ENCODE measurements at places on chromosomes 3 and 15. TPM values are rescaled to one million over a fixed set of nuclear protein-coding genes. Genes with fewer than 3 reads are reported as not detected.
A peak's percentile ranks its signal among the peaks of the same experiment; 100 is the strongest.

DNA sequence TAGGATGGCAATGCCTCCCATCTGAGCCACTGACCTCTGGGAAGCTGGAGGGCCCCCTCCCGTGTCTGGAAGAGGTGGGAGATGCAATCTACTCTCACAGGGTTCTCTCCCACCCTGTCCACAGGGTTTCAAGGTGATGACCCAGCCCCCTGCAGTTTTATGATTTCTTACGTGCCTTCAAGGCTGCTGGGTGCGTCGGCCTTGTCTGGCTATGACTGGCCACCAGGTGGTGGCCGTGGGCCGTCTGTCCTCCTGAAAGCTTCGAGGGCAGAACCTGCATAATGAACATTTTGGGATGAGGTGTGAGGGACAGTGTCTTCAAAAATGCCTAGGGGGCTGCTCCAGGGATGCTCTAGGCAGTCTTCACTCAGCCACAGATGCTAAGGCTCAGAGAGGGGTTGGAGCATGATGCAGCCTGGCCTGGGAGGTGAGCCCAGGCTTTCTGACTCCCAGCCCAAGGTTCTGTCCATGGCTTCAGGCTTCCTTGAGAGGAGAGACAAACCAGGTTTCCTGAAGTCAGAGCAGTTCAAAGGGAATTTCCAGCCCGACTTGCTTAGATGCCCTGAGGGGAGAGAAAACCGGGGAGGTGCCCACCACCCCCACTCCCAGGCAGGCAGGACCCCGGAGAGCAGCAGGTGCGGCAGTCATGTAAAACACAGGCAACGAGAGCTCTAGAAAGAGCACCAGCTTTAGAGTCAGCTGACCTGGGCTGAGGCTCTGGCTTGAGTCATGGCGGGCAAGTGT is 18.7 kb downstream of the ISG20 start:
- H3K4me1 ChIP-seq = peaks cover 7% of the 10 kb centered on the region
- H3K27ac ChIP-seq = no peak overlapping the region
- peaks cover 19% of the 10 kb centered on the region for H3K36me3 ChIP-seq
- no peak overlapping the region for H3K4me3 ChIP-seq
- DNase-seq = peak; percentile 40

DNA sequence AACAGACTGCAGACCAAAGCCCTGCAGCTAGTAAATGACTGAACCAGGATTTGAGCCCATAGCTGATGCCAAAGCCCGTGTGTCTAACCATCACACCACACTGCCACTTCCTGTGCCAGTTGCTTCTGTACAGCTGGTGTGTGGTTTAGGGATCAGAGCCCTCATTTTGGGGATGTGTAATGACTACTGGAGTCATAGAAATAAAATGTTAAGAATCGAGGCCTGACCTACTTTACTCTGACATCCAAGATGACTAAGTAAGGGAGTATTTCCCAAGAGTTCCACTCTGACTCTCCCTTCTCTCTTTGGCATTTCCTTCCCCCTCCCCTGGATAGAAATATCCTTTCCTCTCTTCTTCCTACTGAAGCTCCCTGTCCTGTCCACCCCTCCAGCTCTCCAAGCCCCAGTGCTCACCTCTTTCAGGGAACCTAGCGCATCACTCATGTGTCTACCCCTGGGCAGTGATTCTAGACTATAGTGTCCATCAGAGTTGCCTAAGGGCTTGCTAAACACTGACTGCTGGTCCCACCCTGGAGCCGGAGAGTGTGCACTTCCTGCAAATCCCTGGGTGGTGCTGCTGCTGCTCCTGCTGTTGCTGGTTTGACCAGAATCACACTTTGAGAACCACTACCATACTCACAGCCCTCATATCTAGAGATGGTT is 53.8 kb downstream of the MGLL start:
- no peak overlapping the region for H3K27ac ChIP-seq
- DNase-seq = no peak
- peaks cover 3% of the 10 kb centered on the region for H3K27me3 ChIP-seq
- peaks cover 3% of the 10 kb centered on the region for H3K36me3 ChIP-seq

The CPEB1 gene
- not detected for total RNA-seq

DNA sequence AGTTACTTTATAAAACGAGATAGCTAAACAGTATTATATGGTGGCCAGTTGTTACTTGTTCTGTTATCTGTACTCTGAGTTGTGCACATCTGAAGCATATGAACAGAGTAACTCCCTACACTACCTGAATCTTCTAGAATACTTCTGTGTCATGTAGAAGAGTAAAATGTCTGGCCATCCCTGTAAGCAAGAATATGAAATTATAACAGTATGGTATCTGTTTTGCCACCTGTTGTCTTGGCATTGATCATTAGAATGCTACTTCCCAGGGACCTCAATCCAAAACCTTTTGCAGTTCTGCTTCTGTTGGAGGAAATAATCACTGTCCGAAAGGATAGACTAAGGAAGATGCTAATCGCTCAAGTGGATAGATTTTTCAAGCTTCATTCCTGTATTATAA is 1.9 kb downstream of the TEX9 start:
- no peak for DNase-seq
- H3K27me3 ChIP-seq = peaks cover 48% of the 10 kb centered on the region
- H3K4me3 ChIP-seq = no peak overlapping the region
- no peaks in the 10 kb centered on the region for H3K36me3 ChIP-seq
- H3K4me1 ChIP-seq = peaks cover 19% of the 10 kb centered on the region

GRCh38 chr3:9157651-9158362 is 91.6 kb downstream of the SRGAP3 start:
- H3K27me3 ChIP-seq = peaks cover 10% of the 10 kb centered on the region
- no peak overlapping the region for H3K4me3 ChIP-seq
- H3K27ac ChIP-seq = no peak overlapping the region
- no peak for DNase-seq
- no peaks in the 10 kb centered on the region for H3K36me3 ChIP-seq

DNA sequence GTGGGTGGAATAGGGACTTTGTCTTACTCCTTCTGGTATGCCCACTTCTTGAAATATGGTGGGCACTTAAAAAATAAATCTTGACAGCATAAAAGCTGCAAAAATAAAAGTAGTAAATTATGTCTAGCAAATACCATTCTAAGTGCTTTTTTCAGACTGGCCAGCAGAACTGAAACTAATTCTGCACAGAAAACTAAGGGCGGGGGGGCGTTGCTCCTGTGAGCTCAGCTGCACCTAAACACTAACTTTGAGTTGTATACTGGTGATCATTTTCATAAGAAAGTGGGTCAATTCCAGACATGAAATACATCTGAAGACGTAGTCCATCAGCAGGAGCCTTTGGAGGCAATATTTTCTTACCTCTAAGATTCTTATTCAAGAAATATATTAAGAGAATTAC is 114.8 kb downstream of the WDR76 start:
- peaks cover 29% of the 10 kb centered on the region for H3K27me3 ChIP-seq
- no peak overlapping the region for H3K27ac ChIP-seq
- H3K4me1 ChIP-seq = no peaks in the 10 kb centered on the region
- H3K36me3 ChIP-seq = no peaks in the 10 kb centered on the region
- no peak for DNase-seq
- no peak overlapping the region for H3K4me3 ChIP-seq

GRCh38 chr3:127196002-127196401 is 3.1 kb downstream of the PRR23E start:
- DNase-seq = no peak
- peaks cover 2% of the 10 kb centered on the region for H3K27me3 ChIP-seq
- no peak overlapping the region for H3K4me3 ChIP-seq
- H3K36me3 ChIP-seq = no peaks in the 10 kb centered on the region
- no peak overlapping the region for H3K27ac ChIP-seq
- no peaks in the 10 kb centered on the region for H3K4me1 ChIP-seq

DNA sequence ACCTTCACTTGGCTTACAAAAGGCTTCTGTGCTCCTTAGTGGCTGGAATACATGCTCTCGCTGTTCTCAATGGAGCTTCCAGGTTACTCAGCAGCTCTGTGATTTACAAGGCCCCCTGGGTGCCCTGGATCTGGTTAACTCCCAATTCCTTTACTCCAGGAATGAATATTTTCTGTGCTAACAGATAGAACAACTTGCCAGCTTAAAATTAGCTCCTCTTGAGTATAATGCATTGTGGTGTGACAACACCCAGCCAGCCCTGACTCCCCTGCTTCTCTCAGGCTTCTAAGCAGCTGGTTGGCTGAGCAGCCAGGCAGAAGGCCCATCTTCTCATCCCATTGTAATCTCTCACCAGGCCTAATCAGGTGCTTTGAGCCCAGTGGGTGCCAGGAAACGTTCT is 246.4 kb downstream of the ALCAM start:
- no peaks in the 10 kb centered on the region for H3K4me1 ChIP-seq
- no peak overlapping the region for H3K4me3 ChIP-seq
- H3K36me3 ChIP-seq = no peaks in the 10 kb centered on the region
- no peaks in the 10 kb centered on the region for H3K27me3 ChIP-seq
- no peak overlapping the region for H3K27ac ChIP-seq
- no peak for DNase-seq

The SERPINI2 gene
- total RNA-seq = not detected

DNA sequence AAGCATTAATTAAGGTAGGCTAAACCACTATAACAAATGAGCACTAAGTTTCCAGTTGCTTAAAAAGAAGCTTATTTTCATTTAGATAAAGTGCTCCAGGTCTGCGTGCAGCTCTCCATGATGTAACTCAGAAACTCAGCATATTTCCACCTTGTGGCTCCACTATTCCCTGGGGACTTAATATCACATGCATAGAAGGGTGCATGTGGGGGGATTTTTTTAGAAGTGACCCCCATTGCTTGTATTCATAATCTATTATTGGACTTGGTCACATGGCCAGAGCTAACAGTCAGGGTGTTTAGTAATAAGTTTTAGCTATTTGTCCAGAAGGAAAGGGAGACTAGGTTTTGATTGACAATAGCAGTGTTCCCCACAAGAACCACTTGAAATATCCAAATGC is 86.8 kb downstream of the TMCO5A start:
- no peaks in the 10 kb centered on the region for H3K4me1 ChIP-seq
- H3K27me3 ChIP-seq = peaks cover 3% of the 10 kb centered on the region
- no peak for DNase-seq

The CAPN7 gene
- total RNA-seq = 28.1 TPM

The FBXW12 gene
- not detected for total RNA-seq

The DOCK3 gene
- 3.4 TPM for total RNA-seq

DNA sequence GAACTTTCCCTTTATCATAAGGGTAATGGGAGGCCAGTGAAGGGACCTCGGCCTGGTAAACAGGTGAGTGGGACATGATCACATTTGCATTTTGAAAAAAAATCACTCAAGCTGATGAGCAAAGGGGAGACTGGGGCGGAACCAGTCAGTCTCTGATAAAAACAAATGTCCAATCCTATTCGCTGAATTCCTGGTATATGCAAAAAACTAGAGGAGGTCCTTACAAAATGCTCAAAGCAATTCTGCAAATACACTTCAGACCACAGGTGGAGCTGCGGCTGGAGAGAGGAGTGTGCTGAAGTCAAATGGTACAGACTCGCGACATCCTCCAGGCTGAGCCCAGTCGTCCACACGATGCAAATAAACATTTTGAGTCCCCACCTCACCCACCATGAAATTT is 166.7 kb downstream of the FOXP1 start:
- H3K27ac ChIP-seq = no peak overlapping the region
- peaks cover 8% of the 10 kb centered on the region for H3K27me3 ChIP-seq
- H3K4me1 ChIP-seq = peaks cover 43% of the 10 kb centered on the region
- H3K36me3 ChIP-seq = peaks cover 4% of the 10 kb centered on the region

- no peak overlapping the region for H3K4me3 ChIP-seq
- H3K4me1 ChIP-seq = no peaks in the 10 kb centered on the region
- no peaks in the 10 kb centered on the region for H3K36me3 ChIP-seq
- H3K27me3 ChIP-seq = peaks cover 26% of the 10 kb centered on the region
- H3K27ac ChIP-seq = no peak overlapping the region
These were observed 127.8 kb upstream of the SLC7A14 start for GRCh38 chr3:170713653-170714052.

DNA sequence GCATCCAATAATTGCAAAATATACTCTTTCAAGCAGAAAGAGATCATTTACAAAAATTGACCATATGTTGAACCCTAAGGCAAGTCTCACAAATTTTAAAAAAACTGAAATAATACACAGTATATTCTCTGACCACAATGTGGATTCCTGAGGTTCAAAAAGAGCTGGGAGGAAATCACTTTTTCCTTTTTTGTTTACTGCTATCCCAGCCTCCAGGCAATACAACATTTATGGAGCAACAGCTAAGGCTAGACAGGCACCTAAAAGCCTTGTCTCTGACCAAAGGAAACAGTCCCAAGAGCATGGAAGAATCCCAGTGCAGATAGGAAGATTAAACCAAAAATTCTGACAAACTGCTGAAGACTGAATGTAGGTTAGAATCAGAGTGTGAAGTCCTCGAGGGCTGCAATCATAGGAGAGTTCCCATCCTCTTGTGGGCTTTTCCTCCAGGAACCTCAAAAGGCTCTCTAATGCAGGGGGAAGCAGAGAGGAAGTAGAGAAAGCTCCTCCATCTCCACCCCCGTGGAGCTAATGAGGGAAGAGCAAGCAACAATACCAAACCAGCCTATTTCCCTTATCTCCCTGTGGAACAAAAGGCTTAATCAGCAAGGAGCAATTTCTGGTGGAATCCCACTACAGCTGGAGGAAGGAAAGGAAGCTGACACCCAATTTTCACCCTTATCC is 57.0 kb downstream of the TMCC1 start:
- DNase-seq = no peak
- peaks cover 9% of the 10 kb centered on the region for H3K36me3 ChIP-seq
- no peak overlapping the region for H3K4me3 ChIP-seq
- H3K27me3 ChIP-seq = no peaks in the 10 kb centered on the region

GRCh38 chr15:39465843-39466749 is 114.8 kb upstream of the THBS1 start:
- H3K4me3 ChIP-seq = no peak overlapping the region
- DNase-seq = no peak
- no peaks in the 10 kb centered on the region for H3K36me3 ChIP-seq
- peaks cover 12% of the 10 kb centered on the region for H3K27me3 ChIP-seq
- no peaks in the 10 kb centered on the region for H3K4me1 ChIP-seq

- no peak overlapping the region for H3K4me3 ChIP-seq
- no peak for DNase-seq
- H3K36me3 ChIP-seq = no peaks in the 10 kb centered on the region
- no peaks in the 10 kb centered on the region for H3K4me1 ChIP-seq
These were observed 252.8 kb downstream of the CD47 start for GRCh38 chr3:107837895-107838612.

DNA sequence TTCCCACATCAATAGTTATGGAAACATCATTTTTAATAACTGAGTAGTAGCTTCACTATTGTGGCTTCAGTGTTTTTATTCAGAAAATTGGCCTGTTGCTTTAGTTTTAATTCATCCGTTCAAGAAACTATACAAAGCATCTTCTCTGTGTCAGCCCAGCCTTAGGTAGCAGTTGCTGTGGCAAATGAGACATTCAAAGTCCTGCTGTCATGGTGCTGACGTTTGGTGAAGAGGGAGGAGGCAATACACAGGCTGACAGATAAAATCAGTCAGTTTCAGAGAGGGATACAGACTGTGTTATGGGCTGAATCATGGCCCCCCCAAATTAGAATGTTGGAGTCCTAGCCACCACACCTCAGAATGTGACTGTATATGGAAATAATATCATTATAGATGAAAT is 56.5 kb downstream of the SLC7A14 start:
- H3K36me3 ChIP-seq = no peaks in the 10 kb centered on the region
- peaks cover 16% of the 10 kb centered on the region for H3K27me3 ChIP-seq
- H3K27ac ChIP-seq = no peak overlapping the region
